ENCODE measurements at places on chromosomes 4 and X.
A peak's percentile ranks its signal among the peaks of the same experiment; 100 is the strongest.

DNA sequence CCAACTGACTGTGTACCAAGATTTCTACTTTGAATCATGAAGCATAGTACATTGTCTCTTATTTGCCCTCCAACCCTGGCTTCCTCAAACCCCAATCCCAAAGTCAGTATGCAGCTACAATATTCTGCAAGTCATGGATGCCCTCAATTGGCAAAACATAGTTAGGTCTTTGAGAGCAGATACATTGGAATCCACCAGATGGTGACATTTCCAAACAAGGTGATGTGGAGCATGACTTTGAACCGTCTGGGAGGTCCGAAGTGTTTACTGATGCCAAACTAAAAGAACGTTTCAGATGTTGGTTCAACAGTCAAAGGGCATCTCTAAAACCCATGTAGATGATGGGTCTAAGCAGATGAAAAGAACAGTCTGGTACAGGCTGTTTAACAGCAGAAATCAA, 43.7 kb upstream of the FRMD7 start:
- DNase-seq, result no peak

- DNase-seq, result no peak
Observed at GRCh38 chrX:111199505-111199904, 70.8 kb downstream of the CAPN6 start.

GRCh38 chr4:137422666-137423065, 109.6 kb downstream of the PCDH18 start:
- no peak for DNase-seq

DNA sequence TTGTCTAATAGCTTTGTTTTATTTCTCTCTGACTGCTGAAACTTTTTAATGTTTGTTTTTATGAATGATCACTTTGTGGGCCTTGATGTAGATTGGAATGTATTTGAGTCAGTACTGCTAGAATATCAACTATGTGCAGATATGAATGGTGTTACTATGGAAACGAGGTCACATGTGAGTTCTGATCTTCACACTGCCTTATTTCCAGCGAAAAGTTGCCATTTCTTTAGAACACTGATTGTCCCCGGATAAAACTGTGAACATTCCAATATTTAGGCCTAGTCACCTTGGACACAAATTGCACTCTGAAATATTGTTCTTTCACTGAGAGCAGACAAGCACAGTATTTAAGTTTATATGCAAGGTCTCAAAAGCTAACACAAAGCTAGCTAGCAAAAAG, 27.2 kb upstream of the MAGED1 start:
- no peak for DNase-seq

DNA sequence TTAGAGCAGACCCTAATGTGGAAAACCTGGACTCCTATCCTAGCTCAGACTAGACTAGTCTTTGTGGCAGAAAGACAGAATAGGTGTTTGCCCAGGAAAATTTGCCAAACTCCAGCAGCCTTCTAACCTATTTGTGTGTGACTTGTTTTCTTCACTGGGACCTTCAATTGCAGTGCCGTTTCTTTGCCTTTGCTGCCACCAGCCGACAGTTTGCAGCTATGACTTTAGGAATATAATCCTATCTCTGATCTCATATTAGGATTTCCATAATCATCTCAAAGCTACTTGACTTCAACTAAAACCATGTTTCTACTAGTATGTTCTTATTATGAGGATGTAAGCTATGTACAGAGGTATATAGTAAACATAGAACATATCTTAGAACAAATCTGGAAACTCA, 60.2 kb upstream of the PGAM4 start:
- peak; percentile 2 for DNase-seq

DNA sequence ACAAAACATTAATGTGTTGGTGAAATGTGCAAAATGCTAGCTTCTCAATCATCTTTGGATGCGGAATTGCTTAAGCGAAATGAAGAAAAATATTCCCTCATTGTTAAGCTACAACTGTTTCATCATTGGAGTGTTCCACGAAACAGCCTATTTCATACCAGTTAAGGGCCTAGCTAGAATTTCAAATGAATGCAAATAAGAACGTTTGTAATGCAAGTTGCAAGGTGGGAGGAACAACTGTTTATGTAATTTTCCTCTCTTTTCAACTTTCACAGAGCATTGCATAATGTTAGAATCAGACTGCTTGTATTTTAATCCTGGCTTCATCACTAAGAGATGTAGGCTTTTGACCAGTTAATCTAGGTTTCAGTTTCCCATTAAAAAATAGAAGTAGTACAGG, 480.1 kb downstream of the IL1RAPL1 start:
- no peak for DNase-seq

GRCh38 chr4:176290520-176290919, 21.5 kb upstream of the ASB5 start:
- DNase-seq, result no peak

GRCh38 chrX:43557792-43558191, 98.3 kb upstream of the MAOA start:
- peak; percentile 58 for DNase-seq

- peak; percentile 52 for DNase-seq
Observed at GRCh38 chr4:112075129-112075753, 70.0 kb upstream of the FAM241A start.

DNA sequence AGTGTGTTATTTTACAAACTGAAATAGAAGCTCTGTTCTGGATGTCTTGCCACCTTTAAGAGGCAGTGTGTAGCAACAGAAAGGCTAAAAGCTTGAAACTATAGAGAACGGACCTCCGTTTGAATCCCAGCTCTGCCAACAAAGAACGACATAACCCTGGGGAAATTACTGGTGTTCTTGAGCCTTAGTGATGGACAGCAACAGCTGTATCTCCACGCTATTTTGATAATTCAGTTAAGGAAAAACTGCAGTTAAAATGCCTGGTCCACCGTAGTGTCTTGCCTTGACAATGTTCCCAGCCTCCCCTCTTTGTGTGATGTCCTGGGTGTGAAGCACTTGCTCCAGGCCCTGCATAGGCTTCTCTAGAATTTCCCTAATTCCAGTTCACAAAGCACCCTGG, 256.8 kb upstream of the HS3ST1 start:
- DNase-seq, result no peak

GRCh38 chr4:83449009-83449408, 6.6 kb downstream of the HELQ start:
- DNase-seq, result no peak

DNA sequence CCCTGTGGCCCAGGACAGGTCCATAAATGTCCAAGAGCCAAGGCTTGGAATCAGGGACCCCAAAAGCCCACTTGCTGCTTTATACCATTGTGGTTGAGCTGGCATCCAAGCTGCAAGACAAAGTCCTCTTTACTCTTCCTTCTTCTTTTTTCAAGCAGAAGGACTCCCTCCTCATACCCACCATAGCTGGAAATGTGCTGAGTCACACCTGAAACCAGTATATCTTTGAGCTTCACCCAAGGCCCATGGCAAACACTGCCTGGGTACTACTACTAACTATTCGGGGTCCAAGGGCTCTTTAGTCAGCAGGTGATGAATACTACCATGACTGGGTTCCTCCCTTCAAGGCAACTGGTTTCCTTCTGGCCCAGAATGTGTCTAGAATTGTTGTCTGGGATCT, 37.3 kb upstream of the NMU start:
- no peak for DNase-seq

- no peak for DNase-seq
Observed at GRCh38 chr4:173522951-173523395, 7.1 kb downstream of the HAND2 start.

DNA sequence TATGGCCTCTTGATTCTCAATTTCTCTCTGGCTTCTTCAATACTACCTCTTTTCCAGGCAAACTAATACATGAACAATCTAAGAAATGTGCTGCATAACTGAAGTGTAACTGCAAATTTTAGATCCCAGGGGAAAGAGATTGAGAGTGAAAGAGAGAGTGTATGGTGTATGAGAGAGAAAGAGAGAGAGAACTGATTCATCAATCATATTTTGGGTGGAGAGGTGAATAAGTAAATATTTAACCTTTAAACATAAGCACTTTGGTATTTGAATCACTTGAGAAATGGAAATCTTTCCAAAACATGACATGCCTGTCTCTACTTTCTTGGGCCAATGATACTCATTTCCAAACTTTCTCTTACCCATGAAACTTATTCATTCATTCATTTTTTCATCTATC, 147.2 kb upstream of the DIPK2B start:
- DNase-seq, result no peak

DNA sequence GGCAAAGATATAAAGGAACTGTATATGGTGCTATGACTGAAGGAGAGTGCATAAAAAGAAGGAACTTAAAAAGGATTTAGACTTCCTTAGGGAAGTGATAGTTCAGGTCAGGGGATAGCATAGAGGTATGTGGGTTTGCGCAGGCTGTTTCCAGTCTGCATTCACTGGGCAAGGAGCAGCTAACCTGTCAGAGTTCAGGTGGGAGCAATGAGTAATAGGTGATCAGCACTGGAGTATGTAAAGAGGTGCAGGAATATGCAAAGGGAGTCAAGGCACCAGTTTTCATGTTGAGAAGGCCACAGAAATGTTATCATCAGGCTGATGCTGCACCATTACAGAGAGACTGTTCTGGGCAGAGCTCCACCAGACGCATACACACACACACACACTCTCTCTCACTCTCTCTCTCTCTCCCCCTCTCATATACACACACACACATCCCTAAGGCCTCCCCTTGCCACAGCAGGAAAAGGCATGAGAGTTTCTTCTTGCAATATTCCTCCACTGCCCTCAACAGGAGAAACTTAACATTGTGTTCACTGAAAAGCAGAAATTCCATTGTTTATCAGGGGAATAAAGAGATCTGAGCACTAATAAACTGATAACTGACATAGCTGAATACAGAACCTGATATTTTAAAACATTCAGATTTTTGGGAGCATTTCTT, 256.4 kb upstream of the GRID2 start:
- no peak for DNase-seq

DNA sequence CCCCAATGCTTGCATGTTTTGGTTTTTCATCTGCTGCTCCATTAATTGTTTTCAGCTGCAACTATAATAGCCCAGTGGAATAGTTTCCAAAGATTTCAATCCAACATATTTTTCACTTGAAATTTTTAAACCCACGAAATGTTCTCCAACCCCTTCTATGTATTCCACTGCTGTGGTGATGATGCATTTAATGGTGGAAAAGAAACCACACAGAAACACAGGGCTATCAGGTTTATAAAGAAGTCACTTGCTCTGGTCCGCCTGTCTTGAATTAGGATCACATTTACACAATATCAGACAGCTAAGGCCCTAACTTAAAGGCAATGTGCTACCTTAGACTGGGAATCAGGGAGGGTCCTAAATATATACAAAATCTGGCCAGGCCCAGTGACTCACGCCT, 35.0 kb downstream of the OPHN1 start:
- DNase-seq, result no peak

DNA sequence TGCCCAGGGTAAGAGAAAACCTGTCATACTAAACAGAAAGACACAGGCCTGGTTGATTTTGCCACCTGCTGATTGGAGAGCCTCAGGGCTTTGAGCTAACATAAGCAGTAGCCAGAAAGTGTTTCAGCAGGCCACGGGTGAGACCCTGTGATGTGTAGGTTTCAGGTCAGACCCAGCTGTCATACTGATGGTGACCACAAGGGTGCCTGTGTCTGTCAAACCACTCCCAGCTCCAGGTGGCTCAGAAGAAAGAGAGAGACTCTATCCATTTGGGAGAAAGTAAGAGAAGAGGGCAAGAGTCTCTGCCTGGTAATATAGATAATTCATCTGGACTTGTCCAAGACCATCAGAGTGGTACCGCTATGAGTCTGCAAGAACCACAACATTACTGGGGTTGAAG, 72.8 kb upstream of the NLRP2B start:
- DNase-seq, result no peak

- DNase-seq, result no peak
Observed at GRCh38 chr4:77930154-77930639, 67.6 kb downstream of the MRPL1 start.

DNA sequence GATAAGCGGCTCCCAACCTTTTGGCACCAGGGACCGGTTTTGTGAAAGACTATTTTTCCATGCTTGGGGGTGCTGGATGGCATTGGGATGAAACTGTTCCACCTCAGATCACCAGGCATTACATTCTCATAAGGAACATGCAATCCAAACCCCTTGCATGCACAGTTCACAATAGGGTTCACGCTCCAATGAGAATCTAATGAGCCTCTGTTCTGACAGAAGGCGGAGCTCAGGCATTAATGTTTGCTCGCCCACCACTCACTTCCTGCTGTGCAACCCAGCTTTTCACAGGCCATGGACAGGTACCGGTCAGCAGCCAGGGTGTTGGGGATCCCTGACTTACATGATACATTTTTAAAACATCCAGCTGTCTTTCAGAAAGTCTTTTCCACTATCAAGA, 187.3 kb downstream of the SLC39A8 start:
- DNase-seq, result no peak

DNA sequence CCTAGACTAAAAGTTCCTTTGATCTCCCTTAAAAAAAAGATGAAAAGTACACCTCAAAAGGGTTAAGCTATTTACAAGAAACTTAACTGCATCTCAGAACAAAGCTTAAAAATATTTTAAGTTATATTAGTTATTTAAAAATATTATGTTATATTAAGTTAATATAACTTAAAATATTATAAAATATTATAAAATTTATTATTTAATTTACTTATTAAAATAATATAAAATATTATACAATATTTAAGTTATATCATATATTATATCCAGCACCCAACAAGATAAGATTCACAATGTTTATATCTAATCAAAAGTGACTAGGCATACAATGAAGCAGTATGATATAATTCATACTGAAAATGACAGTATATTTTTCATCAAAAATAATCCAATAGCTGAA, 296.9 kb downstream of the DCHS2 start:
- DNase-seq, result no peak

DNA sequence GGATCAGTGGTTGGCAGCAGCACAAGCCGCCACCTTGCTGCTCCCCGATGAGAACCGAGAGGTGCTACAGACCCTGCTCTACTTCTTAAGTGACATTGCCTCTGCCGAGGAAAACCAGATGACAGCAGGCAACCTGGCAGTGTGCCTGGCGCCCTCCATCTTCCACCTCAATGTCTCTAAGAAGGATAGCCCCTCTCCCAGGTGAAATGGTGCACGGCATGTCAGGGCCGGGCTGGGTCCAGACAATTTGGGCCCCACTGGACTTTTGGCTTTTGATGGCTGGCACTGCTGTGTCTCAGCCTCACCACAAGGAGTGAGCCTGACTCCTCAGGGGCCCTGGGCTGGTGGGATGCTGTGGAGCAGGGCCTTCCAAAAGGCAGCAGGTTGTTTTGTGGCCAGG, 74.1 kb downstream of the STARD8 start:
- DNase-seq, result no peak

GRCh38 chr4:150211799-150212445, 133.7 kb downstream of the DCLK2 start:
- no peak for DNase-seq

GRCh38 chr4:38015886-38016515, 55.8 kb downstream of the PTTG2 start:
- DNase-seq, result no peak
